Caco-2 (cell line): ENCODE measurements at places on chromosomes 3 and 15. TPM values are rescaled to one million over a fixed set of nuclear protein-coding genes. Genes with fewer than 3 reads are reported as not detected.

Gene ST3GAL6
- total RNA-seq = 59.7 and 67.2 TPM in 2 replicates

Gene SKOR1
- not detected in 2 replicates for total RNA-seq

Gene ITGA11
- total RNA-seq = 0.18 TPM in 1 of 2 replicates, not detected in the other

Gene CHRNA5
- 12.0 and 12.9 TPM in 2 replicates for total RNA-seq

Gene SLC22A14
- total RNA-seq = 0.14 and 0.23 TPM in 2 replicates

Gene IL17RE
- 77.3 and 82.9 TPM in 2 replicates for total RNA-seq

Gene KCNAB1
- total RNA-seq = 0.14 and 0.44 TPM in 2 replicates

DNA sequence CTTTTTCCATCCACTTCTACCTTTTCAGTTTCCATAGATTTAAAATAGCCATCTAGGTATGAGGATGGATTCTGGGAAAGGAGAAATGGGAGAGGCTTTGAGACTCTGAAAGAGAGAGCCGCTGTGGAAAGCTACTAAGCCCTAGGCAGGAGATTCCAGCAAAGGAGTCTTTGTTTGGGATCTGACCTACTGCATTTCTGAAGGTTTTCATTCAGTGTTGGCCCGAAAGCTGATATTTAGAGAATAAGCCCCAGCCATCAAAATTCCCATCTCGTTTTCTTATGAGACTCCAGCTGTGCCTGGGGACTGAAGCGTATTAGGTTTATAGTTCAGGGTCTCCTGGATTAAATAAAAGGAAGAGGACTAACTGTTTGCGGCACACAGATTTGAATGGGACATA lies 19.5 kb downstream of the LIPH start:
- no peak overlapping the region for H3K27ac ChIP-seq
- H3K4me3 ChIP-seq = no peak overlapping the region
- H3K4me1 ChIP-seq = peaks cover 13% of the 10 kb centered on the region

- no peaks in the 10 kb centered on the region for H3K36me3 ChIP-seq
- H3K27ac ChIP-seq = no peak overlapping the region
- no peaks in the 10 kb centered on the region for H3K4me1 ChIP-seq
- H3K4me3 ChIP-seq = no peak overlapping the region
These were observed 55.7 kb downstream of the SYNPR start for GRCh38 chr3:63333815-63334214.

- H3K4me1 ChIP-seq = no peaks in the 10 kb centered on the region
- H3K4me3 ChIP-seq = no peak overlapping the region
- no peak for DNase-seq
- H3K27ac ChIP-seq = no peak overlapping the region
These were observed 135.9 kb downstream of the RSL24D1 start for GRCh38 chr15:55060836-55061235.

- no peak overlapping the region for H3K4me3 ChIP-seq
- no peaks in the 10 kb centered on the region; the same call in 1 of the 2 replicates for H3K36me3 ChIP-seq
- no peak for DNase-seq
- no peaks in the 10 kb centered on the region for H3K27me3 ChIP-seq
These were observed 133.3 kb downstream of the ADAM10 start for GRCh38 chr15:58616171-58616570.

DNA sequence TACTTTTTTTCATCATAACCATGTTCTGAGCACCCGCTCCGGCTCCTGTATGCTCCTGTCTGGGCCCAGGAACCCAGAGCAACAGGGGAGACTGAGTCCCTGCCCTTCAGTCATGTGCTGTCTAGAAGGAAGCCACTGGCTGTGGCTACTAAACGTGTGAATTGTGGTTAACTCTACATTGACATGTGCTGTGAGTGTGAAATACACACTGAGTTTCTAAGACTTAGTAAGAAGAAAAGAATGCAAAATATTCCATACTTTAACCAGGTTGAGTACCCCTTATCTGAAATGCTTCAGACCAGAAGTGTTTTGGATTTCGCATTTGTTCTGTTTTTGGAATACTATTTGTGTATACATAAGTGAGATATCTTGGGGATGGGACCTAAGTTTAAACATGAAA lies 42.8 kb upstream of the CGNL1 start:
- H3K36me3 ChIP-seq = no peaks in the 10 kb centered on the region
- no peak overlapping the region for H3K4me3 ChIP-seq
- no peak overlapping the region for H3K27ac ChIP-seq
- no peak for DNase-seq
- peaks cover 19% of the 10 kb centered on the region for H3K4me1 ChIP-seq

GRCh38 chr15:38130740-38131498 lies 121.7 kb upstream of the SPRED1 start:
- H3K4me1 ChIP-seq = peaks cover 13% of the 10 kb centered on the region
- no peak overlapping the region for H3K4me3 ChIP-seq
- DNase-seq = no peak
- H3K36me3 ChIP-seq = no peaks in the 10 kb centered on the region
- no peaks in the 10 kb centered on the region for H3K27me3 ChIP-seq
- H3K27ac ChIP-seq = no peak overlapping the region

GRCh38 chr3:39980058-39980457 lies 170.6 kb downstream of the MYRIP start:
- H3K36me3 ChIP-seq = no peaks in the 10 kb centered on the region
- H3K4me1 ChIP-seq = peaks cover 25% of the 10 kb centered on the region
- H3K27ac ChIP-seq = no peak overlapping the region

- H3K36me3 ChIP-seq = no peaks in the 10 kb centered on the region
- DNase-seq = no peak
- no peak overlapping the region for H3K27ac ChIP-seq
- H3K4me1 ChIP-seq = peaks cover 16% of the 10 kb centered on the region
These were observed 106.1 kb upstream of the HES1 start for GRCh38 chr3:194029846-194030245.

GRCh38 chr3:116886202-116886893 lies 176.8 kb downstream of the TUSC7 start:
- H3K27me3 ChIP-seq = no peaks in the 10 kb centered on the region
- no peaks in the 10 kb centered on the region for H3K36me3 ChIP-seq
- DNase-seq = no peak
